Activated CD8-positive, alpha-beta memory T cell treated with anti-CD3 and anti-CD28 coated beads, Interleukin-2, amount 50 U/mL, for 48 hours (primary cell): ENCODE measurements at places on chromosomes 6 and 20.
A peak's percentile ranks its signal among the peaks of the same experiment; 100 is the strongest.

DNA sequence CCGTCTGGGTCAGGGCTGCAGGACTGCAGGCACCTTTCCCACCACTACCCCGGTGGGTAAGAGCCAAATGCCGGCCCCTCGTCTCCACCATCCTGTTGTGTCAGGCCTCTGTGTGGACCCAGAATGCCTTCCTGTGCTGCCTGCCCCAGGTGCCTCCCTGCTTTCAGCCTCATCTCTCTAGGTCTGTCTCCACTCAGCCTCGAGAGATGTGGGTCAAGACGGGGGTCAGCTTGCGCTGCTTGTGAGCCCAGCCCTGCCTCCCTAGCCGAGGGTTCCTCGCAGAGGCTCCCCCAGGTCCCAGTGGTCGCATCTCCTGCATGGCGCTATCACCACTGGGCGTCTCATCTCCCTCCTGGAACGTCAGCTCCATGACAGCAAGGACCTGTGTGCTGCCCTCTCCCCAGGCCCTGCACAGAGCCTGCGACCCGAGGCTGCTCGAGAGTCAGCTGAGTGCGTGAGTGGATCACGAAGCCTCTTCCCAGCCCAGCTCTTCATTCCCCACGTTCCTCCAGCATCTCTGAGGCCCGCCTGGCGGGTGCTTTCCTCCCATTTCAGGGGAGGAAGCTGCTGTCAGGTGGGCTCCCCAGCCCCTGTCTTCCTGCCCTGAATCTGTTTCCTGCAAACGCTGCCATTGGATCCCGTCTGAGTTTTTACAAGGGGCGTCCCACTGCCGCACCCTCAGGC, 38.7 kb upstream of the ZBP1 start:
- peak; percentile 49 for DNase-seq

DNA sequence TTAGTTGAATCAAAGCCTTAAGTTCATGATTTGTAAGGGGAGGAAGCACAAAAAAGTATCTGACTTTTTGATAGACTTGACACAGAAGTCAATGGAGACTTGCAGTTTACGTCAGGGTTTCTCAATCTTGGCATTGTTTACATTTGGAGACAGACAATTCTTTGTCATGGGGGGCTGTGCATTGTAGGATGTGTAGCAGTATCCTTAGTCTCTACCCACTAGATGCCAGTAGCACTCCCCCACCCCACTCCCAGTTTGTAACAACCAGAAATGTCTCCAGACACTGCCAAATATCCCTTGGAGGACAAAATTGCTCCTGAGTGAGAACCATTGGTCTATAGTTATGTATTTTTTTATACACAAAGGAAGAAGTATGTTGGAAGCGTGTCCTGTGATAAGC, 434.1 kb downstream of the RFPL4B start:
- DNase-seq: no peak

GRCh38 chr6:27553123-27553904, 80.4 kb upstream of the ZNF184 start:
- peak; percentile 85 for DNase-seq

DNA sequence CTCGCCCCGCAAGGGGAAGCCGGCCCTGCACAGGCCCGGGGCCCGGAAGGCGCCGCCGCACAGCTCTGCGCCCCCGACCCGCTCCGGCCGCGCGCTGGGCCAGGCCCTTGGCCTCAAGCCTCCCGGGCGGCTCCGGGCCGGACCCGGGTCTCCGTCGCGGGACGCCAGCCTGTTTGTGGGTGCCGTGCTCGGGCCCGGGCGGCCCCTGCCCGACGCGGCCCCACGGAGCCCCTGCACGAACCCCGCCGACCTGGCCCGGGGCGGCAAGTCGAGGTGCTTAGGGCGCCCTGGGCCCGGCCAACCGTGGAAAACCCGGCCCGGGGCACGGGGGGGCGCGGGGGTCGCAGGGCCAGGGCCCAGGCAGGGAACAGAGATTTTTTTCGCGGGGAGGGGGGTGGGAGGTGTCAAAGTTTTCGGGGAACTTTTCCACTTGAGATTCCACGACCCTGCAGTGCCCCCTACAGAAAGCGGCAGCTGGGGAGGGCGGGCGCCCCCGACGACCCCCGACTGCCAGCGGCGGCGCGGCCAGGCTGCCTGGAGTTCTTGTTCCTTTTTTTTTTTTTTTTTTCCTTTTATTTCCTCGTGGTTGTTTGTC, 805 bp upstream of the STX16 start:
- peak; percentile 77 for DNase-seq

DNA sequence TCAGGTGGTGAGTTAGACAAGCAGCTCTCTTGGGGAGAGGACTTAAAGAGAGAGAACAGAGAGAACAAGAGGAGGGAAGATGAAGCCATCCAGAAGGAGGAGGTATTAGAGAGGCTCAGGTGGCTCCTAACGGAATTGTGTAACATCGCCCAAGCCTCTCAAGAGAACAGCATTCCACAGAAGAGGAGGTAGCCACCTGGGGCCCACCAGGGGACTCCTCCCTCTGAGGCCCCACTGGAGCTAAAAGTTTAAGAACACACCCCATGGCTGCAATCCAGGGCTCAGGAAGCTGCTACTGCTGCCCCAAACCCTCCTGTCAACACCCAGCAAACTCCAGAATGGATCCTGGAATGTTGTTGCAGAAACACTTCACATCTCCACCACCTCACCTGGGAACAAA, 23.6 kb upstream of the MDFI start:
- DNase-seq: no peak

GRCh38 chr6:166516251-166516884, 70.1 kb downstream of the RAMACL start:
- DNase-seq: no peak

GRCh38 chr6:161618831-161619454, 345.1 kb upstream of the AGPAT4 start:
- DNase-seq: no peak

GRCh38 chr6:162862462-162862861, 134.7 kb downstream of the PACRG start:
- no peak for DNase-seq

GRCh38 chr6:108874470-108875160, 26.4 kb downstream of the ARMC2 start:
- DNase-seq: peak; percentile 78

GRCh38 chr20:48983423-48984400, 62.2 kb downstream of the ARFGEF2 start:
- DNase-seq: no peak

GRCh38 chr6:87277123-87277522, 45.3 kb upstream of the SMIM8 start:
- DNase-seq: no peak

- no peak for DNase-seq
Observed at GRCh38 chr6:112218563-112218962, 35.8 kb downstream of the LAMA4 start.

- DNase-seq: no peak
Observed at GRCh38 chr6:25222006-25222678, 57.0 kb upstream of the CARMIL1 start.

GRCh38 chr20:41734506-41734945, 116.3 kb upstream of the CHD6 start:
- DNase-seq: peak; percentile 53

GRCh38 chr6:88216182-88216581, 50.0 kb upstream of the CNR1 start:
- no peak for DNase-seq

GRCh38 chr6:20509212-20509611, 25.0 kb upstream of the CDKAL1 start:
- DNase-seq: no peak
